Inflammatory macrophage treated with lipopolysaccharide for 1 hour (primary cell): ENCODE measurements at places on chromosomes 5 and 9.

DNA sequence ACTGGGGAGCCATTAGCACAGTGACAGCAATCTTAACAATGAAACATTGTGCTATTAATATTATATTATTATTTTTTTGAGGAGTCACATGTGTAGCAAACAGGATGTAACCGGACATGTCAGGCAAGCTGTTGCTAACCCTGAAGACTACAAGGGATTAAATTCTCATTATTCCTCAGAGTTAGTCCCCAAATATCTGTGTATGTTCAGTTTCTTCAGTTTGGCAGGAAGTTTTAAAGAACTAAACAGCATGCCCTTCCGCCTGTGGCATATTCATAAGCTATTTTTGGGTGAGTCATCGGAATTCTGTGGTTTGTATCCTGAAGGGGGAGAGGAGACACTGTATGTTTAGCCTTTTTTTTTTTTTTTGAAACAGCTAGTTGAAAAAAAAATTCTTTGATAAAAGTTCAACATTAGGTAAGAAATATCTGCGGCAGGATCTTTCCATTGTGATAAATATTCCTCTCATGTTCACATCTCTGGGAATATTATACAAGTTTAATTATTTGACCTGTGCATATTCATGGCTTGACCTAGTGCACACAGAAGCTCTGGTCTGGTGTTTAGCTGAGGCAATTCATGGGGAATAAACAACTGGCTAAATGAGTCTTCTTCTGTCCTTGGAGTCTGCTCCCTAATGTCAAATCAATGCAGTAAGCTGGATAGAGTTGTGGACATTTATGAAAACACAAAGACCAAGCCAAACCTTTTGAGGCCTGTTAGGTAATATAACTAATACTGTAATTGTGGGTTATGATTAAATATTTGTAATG is 202.7 kb upstream of the CDKN2B start:
- DNase-seq, result peak; percentile 65

DNA sequence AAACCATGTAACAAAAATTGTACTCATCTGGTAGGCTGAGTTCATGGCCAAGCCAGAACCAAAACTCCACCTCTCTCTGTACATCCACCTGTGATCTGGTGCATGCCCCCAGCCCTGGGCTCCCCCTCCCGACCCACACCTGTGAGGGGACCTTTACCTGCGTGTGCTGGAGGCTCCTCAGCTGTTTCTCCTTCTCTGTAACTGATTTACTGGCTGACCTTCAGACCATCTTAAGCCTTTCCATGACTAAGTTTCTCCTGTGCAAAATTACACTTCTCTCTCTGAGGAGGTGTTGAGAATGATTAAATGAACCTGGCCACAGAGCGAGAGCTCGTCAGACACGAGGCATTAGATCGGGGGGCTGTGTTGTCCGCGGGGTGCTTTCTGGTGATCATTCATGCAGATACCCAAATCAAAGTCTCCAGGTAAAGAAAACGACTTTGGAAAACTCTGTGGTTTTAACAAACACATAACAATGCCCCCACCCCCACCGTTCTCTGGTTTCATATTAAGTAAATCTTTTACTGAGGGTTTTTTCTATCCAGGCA is 136.4 kb downstream of the SEMA5A start:
- no peak for DNase-seq

DNA sequence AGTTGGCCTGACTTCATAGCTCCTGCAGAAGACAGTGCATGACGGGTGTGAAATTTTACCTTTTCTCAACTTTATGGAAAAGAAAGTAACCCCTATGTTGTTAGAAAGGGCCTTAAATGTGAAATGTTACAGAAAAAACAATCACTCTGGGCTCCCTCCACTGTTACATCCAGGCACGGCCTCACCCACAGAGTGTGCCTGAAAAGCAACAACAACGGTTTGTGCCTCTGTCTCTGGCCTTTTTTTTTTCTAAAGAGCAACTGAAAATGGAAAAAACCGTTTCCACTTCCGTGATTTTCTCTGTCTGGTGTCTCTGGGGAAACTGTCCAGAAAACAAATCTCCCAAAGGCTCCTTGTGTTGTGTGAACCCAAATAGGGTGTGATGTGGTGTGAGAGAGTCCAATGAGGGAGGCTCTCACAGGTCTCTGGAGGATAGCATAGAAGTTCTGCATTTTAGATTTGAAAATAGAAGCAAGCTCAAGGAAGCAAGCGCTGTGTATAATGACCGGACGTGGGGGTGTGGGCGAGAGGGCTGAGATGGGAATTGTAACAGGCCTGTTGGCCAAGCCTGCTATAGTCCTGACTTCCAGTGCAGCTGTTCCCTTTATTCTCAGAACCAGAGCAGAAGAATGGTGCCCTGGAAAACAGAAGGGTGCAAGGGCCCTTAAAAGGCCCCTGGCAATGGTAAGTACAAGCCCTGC is 221.8 kb upstream of the TUT7 start:
- no peak for DNase-seq

DNA sequence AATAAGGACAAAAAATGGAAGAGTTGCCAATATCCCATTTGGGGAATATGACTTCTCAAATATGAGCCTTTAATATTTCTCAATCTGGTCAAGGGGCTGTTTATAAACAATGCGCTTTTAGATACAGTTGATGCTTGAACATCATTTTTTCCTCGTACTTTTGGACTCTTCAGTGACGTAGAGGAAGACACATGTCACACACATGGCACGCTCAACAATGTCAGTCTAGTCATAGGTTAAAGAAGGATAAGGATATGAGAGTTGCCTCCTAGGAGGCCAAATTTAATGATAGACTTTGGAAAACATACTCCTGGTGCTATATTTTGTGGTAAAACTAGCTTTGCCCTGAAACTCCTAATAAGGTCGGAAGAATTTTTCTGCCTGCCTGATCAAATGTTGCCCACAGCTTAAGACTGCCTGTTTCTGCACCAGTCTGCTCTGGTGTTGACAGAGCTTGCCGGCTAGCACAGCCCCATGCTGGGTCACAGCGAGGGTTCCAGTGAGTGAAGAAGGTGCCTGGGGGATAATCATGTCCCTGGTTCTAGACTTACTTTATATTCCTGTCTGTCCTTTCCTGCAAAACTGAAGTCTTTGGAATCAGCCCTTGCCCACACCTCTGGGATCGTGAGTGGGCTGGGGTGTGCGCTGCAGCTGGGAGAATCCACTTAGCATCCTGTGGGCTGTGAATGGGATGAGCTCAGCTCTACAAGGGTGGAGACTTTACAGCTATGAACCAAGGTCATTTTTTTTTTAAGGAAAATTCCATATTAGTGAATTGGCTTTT is 230.8 kb upstream of the IRX4 start:
- no peak for DNase-seq

GRCh38 chr5:61635271-61635670 is 303.2 kb downstream of the ZSWIM6 start:
- DNase-seq, result no peak

GRCh38 chr9:129895376-129896268 is 60.4 kb downstream of the USP20 start:
- DNase-seq, result no peak

DNA sequence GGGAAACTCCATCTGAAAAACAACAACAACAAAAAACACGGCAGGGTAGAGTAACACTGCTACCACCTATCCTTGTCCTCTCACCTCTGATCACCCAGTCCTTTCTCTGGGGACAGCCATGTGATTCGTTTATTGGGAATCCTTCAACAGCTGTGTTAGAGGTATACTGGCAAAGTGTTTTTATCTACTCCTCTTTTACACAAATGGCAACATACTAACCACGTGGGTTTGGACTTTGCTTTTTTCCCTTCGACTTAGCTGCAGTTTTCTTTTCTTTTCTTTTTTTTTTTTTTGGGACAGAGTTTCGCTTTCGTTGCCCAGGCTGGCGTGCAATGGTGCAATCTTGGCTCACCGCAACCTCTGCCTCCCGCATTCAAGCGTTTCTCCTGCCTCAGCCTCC is 11.2 kb upstream of the SET start:
- no peak for DNase-seq

- no peak for DNase-seq
Measured at GRCh38 chr9:17731308-17731707, 152.4 kb downstream of the SH3GL2 start.
